ENCODE measurements at places on chromosomes 12 and 14.
A peak's percentile ranks its signal among the peaks of the same experiment; 100 is the strongest.

GRCh38 chr14:32407130-32407529, 78.0 kb downstream of the AKAP6 start:
- DNase-seq, result no peak

DNA sequence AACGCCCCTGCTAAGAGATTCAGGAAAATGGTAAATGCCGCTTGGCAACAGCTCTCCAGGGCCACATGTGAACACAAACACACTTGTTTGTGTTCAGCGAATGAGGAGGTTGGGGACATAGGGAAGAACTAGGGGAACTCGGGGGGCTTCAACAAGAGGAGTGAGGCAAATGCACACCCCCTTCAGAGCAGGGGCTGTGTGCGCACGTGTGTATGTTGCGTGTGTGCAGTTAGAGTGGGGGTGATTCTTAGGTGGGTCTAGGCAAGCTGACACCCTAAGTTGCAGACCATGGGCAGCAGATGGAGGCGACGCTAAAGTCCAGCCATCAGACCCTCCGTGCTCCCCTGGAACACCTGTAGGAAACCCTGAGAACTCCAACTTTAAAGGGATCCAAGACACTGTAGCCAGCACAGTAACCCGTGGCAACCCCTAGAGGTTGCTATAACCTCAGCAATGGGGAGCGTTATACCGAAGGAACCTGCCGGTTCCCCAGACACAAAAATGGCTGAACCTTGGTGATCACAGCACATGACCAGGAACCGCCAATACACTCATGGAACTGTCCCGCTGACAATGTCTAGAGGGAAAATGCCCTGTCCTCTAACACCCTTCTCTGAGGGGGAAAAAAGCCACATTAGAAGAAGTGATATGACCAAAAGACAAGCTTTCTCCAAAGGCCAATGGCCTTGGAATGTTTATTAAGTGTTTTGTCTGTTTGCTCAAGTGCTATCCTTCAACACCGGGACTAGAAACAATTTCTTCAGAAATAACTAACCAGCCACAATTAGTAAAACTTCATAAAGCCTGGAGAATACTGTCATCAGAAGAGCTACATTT, 86.5 kb upstream of the CEP83 start:
- DNase-seq, result no peak

- no peak for DNase-seq
Measured at GRCh38 chr12:69351462-69352236, 3.5 kb downstream of the LYZ start.

DNA sequence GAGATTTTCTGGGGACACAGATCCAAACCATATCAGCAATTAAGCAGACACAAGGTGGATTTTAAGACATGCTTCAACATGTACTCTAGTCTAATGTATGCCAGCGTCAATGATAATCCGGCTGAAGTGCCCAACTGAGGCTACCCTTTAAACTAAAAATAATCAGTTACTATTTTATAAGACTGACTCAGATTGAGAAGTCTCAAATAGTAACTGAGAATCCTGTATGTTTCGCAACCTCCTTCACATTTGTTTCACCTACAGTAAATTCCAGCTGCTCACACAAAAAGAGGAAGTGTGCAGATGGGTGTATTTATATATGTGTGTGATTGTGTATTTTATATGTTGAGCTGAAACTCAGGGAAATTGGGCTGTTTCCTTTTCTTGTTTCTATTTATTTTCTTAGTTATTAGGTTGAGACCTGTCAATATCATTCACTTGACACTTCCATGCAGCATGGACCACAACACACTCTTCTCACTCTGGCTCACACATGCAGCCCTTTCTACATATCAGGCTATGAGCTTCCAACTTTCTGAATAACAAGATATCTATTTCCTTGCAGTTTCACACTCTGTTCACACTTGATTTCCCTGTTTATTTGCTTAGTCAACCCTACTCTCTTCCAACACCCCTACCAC, 1224.9 kb upstream of the TMEM132C start:
- no peak for DNase-seq

DNA sequence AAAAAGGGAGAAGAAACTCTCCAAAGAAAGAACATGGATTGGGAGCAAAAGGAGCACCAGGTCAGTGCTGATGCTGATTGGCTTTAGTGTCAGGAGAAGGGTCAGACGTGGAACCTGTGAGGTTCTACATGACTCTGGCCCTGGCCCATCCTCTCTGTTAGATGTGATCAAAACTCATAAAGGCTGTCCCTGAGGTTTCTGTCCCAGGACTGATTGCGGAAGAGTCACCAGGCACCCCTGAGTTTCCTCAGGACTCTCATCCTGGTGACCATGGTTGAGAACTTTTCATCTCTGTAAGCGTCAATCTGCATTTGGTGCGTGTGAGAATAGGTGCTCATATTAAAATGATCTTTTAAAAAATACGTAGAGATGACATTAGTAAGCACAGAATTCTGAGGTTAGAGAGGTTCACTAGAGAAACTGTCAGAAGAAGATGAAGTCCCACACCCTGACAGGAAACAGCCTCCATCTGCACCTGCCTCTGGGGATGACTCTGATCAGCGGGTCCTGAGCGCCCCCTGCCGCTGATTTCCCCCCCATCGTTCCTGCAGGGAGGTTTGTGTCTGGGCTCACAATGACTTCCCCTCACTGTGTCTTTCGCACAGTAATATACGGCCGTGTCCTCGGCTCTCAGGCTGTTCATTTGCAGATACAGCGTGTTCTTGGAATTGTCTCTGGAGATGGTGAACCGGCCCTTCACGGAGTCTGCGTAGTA, 741.8 kb downstream of the TMEM121 start:
- no peak for DNase-seq

GRCh38 chr12:67354322-67354721, 85.2 kb downstream of the CAND1 start:
- no peak for DNase-seq

- DNase-seq, result no peak
Measured at GRCh38 chr14:87013583-87013982, 979.4 kb downstream of the GALC start.

GRCh38 chr12:131928080-131928710, 881 bp upstream of the PUS1 start:
- DNase-seq, result peak; percentile 33

GRCh38 chr12:104050436-104050835, 449 bp upstream of the GLT8D2 start:
- DNase-seq, result no peak

DNA sequence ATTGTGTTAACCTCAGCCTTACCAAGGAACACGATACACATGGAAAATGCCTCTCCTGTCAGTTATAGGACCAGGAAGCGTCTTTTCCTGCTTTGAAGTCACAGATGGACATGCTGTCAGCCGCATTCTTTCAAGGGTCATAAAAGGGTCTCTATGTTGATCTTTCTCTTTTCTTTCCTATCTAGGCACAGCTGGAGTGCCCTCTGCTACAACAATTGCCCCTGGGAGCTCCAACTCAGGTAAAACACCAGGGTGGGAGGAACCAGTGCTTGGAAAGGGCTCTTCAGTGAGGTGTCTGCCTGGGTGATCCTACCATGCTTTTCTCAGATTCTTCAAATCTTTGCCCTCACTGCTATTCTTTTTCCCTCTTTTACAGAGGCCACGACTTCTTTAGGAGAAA, 157.4 kb upstream of the CNTN1 start:
- DNase-seq, result no peak

DNA sequence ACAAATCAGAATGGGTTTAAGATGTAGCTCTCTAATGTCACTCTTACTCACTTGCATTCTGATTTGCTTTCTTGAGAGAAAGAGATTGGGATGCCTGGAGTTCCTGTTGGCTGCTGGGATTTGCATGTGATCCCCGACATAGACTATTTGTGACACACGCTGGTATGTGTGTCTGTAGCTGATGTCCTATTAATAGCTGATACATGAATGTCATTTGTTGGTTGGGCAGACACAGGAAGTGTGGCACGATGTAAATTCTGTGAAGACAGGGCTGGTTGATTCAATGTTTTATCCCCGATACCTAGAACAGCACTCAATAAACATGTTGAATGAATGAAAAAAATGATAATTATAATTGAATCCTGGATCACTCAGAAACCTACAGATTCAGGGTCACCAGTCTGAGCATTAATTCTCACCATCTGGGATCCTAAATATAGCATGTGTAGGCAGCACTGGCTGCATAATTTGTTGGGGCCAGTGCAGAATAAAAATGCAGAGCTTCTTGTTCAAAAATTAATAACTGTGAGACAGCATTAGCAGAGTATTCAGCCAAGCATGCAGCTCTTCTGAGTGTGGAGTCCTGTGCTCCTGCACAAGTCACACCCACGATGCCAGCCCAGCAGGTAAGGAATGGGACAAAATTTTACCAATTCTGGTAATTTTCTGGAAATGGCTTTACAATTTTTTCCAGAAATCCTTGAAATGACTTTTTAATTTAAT, 35.5 kb upstream of the SOCS2 start:
- no peak for DNase-seq

DNA sequence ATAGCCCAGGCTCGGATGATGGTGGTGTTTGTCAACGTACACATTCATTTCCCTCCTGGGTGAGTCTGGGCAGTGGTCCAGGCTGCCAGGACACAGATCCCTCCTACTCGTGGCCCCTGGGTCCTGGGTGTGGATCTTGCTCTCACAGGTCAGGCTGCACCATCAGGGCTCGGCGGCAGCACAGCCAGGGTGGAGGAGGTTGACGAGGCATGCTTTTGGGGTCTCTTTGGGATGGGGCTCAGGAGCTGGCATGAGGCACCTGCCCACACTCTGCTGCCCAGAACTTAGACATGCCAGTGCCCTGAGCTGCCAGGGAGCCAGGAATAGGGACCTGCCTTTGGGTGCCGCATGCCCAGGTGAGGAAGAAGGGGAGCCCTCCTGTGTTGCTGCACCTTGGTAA, 9.7 kb downstream of the TMEM121 start:
- DNase-seq, result no peak

GRCh38 chr14:81868172-81868571, 334.5 kb upstream of the SEL1L start:
- no peak for DNase-seq

DNA sequence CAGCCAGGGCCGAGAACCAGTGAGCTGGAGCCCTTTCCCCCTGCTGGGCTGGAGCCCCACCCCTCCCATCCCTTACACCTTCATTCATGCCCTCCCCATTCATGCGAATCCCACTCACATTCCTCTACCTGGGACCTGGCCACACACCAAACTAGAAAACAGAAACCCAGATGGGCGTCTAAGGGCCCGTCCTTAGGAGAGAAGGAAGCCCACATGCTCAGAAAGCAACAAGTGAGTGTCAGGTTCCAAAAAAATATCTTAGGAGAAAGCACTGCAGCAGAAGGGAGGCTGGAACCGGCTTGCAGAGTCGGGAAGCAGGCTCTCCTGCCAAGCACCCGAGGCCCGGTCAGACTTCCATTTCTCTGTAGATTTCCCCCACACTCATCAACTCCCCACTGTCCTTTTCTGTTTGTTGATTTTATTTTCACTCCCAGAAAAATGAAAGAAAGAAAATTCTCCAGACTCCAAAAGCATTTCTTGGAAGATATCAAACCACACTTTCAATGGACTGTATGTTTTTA, 13.6 kb downstream of the BCL11B start:
- DNase-seq, result no peak

DNA sequence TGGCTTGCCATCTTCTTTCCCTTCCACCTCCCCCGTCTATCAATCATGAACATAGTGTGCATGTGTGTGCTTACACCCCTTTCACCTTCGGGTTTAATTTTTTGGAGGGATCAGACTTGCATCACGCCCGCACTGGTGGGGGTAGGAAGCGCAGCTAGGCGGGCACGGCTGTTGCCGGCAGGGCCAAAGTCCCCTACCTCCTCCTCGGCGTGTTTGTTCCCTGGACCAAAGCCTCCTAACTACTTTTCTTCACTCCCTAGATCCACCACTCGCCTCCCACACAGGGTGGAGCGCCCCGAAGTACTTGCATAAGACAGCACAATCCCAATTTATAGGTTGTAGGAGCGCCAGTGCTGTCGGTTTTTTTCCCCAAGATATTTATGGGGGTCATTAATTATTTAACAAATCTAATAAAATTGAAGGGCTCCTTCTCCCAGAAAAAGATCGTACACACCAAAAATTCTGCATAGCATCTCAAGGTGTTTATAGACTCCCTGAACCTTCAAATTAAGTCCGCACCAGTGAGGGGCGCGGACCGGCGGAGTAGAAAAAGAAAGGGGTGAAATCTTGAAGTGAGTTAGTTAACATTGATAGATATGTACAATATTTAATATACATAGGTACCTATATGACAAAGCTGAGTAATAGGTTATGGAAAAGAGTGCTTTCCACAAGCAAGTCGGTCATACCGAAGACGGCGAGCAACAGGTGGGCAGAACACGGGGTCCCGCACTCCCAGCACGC, 717 bp downstream of the PKP2 start:
- DNase-seq, result no peak

All from right renal pelvis (tissue), 4 donors.